ENCODE measurements at places on chromosomes 13 and 19.
A peak's percentile ranks its signal among the peaks of the same experiment; 100 is the strongest.

DNA sequence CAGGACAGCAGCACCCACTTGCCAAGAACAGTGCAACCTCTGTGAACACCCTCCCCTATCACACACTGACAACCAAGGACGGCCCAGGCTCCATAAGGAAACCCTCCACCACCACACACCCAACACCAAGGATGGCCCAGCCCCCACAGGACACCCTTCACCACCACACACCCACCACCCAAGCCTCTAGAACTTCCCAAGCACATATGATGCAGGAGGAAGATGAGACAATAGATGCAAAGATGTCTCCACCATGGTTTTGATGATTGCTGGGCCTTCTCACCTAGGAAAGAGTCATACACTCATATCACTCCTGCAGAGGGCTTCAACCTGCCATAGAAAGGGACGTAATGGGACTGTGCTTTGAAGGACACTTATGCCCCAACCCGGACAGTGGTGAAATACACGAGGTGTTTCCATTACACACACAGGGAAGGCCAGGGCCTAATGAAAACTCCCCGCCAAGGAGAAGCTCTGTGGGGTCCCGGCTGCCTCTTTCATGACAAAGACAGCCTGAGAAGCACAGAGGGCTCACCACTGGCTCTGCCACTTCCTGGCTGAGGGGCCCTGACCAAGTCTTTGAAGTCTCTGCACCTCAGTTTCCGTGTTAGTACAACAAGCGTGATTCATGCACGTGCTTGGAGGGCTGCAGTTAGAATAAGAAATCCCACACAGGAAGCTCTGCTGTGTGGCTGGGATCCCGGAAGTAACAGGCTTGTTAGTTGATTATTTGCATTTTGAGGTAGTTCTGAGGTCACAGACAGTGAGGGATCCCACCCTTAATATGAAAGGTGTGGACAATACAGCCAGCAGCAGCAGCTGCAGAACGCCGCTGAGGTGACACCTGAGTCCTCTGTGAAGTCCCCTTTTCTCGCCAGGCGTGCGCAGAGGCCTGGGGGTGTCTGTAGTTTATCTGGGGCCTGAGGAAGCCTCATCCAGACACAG is 61.9 kb upstream of the ATP12A start:
- DNase-seq: no peak

DNA sequence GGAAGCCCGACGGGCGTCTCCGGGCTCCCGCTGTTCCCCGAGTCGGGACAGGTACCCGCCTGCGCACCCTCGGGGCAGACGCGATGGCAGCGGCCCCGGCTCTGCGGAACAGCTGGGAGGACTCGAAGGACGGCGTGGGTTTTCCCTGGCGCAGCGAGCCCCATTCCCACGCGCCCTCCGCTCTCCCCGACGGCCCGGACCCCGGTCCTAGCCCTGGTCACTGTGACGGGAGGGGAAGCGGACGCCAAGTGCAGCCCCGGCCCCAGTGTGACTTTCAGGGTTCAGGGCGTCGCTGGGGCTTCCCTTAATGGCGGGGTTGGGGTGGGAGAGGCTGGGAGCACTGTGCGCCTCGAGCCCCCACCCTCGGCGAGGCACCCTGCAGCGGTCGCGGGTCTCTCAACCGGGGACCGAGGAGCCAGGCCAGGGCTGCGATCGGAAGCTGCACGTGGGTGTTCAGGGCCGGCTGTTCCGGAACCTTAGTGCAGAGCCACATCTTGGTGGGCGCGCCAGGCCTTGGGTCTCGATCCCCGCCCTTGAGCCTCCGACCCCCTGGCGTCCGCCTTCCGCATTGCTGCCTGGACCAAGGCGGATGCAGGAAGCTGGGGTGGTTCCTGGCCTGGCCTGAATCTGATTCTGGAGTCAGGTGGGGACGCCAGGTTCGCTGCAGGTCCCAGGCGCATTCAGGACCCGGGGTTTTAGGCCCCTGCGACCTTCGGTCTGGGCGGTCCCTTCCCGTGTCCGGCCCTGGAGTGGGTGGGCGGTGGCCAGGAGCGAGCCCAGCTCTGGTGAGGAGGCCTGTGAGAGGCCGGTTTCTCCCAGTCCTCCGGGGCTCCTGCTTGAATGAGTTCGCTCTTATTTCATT is 3.5 kb downstream of the LGALS7B start:
- DNase-seq: no peak

- no peak for DNase-seq
Observed at GRCh38 chr13:101144808-101145419, 271.4 kb downstream of the NALCN start.

DNA sequence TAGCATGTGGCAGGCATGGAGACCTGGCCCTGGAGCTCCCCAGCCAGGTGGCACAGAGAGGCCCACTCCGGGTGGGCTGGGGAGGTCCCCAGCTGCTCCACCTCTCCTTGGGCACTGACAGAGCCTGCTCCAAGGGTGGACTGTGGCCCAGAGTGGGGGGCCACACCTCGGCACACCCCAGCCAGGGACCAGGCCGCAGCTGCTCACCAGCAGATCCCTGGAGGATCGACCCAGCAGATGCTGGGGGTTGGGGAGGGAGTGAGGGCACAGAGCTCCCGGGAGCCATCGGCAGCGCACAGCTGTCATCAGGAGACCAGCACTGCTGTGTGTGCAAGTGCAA is 72.0 kb upstream of the KCTD15 start:
- no peak for DNase-seq

DNA sequence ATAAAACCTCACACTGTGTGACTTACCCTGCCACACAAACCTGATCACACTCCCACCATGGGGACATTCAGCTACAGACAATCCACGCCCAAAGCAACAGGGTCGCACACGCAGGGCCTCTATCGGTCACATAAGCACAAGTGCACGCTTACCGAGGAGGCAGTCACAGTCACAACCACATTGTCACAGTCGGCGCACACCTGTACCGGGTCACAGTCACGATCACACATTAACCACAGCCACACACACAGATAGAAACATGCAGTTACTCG is 579 bp downstream of the ZNF566 start:
- DNase-seq: no peak

- peak; percentile 87 for DNase-seq
Observed at GRCh38 chr19:9309974-9310446, 372 bp upstream of the ZNF699 start.

DNA sequence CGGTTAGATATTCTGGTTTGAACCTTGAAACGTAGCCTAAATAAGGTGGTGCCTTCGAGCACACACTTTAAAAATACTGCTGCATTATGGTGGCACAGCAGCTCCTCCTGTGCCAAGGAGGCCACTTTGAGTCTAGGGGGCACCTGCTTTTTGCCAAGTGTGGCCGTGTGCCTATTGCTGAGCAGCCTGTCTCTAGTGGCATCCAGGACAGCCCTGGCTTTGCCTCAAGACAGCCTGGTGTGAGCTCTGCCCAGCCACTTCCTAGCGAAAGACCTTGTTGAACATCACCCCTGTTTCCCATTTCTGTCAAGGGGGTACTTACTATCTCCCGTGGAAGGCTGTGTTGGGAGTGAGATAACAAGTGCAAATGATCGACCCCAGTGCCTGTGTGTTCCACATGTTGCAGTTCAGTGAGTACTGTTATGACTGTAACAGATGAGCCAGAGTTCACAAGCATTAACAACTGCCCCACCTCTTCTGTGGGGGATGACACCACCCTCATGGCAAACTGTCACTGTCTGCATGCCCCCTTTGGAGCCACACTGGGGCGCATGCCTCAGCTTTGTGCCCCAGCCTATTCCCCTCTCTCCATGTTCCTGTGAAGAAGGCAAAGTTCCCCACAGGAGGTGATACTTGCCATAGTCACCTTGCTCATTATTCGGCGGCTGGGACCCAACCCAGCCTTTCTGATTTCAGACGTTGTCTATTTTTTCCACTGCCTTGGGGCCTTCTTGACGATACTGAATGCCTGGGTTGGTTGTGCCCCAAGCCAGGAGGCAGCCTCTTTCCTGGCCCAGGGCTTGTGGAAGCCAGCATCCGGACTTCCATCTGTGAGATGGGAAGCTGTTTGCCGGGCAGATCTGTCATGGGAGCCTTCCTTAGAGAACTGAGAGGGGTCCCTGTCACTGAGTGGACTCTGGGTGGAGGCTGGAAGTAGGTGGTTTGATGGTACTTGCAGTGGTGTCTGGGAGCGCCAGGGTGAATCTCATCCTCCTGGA is 5.4 kb downstream of the GATAD2A start:
- no peak for DNase-seq

DNA sequence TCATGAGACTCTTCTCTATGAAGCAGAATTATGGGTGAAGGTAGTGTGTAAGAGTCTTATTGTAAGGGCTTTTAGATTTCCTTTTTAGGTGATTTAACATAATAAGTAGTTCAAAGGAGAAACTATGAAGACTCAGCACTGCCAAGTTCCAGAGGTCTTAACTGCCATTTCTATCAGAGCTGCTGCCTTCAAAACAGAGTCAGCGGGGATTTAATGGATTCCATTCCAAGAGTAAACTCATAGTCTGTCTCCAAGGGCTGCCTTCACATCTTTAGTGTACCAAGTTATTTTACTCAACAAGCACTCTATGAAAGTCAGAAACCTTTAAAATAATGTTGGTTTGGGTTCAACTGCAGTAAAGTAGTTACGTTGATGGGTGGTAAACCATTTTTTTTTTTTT is 289.6 kb upstream of the HTR2A start:
- no peak for DNase-seq

- no peak for DNase-seq
Observed at GRCh38 chr19:24177686-24178085, 90.7 kb downstream of the ZNF254 start.

Data from pancreas (tissue), 10 donors.